ENCODE measurements at places on chromosomes 7 and 10.

GRCh38 chr7:140525743-140526142 lies 46.4 kb upstream of the MKRN1 start:
- DNase-seq, result peak; percentile 5

GRCh38 chr7:93890041-93890463 lies 501 bp downstream of the TFPI2 start:
- no peak for DNase-seq

GRCh38 chr10:7572391-7572790 lies 94.4 kb downstream of the ITIH5 start:
- DNase-seq, result no peak

- peak; percentile 86 for DNase-seq
Observed at GRCh38 chr7:584122-584465, 64.4 kb upstream of the PDGFA start.

DNA sequence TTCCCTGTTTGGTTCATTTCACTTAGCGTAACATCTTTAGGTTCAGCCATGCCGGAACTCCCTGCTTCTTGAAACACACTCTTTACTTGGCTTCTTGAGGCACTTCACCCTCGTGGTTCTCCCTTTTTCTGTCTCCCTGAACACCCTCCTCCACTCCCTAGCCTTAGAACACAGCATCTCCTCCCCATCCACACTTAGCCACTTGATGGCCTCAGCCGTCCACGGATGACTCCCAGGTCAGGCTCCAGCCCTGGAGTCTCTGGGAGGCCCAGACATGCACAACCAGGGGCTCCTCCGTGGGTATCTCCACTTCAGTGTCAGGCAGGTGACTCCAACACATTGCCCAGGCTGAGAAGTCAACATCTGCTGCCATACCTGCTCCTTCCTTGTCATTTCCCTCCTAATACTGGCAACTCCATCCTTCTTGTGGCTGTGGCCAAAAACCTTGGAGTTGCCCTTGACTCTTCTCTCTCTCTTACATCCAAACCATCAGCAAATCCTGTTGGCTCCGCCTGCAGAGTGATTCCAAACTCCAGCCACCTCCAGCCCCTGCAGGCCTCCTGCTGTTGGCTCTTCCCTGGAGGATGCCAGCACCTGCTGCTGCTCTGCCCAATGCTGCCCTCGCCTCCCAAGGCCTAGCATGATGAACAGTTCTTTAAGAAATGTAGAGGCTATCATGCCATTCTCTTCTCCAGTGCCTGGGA lies 8.4 kb upstream of the INMT start:
- no peak for DNase-seq

- DNase-seq, result no peak
Observed at GRCh38 chr7:129184981-129185670, 3.3 kb upstream of the SMO start.

- no peak for DNase-seq
Observed at GRCh38 chr10:86402283-86402941, 35.8 kb upstream of the GRID1 start.

DNA sequence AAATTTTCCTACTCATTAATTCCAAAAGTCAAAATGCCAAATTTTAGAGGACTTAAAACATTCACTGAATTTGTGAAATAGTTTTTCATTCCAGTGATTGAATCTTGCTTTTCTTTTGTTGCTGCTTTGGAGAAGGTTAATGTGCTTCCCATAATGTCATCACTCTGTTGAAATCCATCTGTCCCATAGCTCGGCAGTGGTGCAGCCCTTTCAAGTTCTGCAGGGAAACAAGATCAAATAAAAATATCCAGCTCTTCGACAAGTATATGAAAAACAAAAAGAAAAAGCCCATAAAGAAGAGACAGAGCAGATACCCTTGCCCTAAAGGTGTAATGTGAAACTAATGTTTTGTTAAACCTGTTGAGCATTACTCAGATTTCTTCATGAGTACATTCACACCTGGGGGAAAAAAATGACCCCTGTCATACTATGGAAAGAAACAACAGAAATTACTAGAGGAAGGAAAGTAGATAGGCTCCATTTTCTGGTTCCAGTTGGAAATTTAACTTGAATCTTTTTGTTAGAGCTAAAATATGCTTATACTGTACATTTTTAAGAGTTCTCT lies 35.1 kb downstream of the AGR3 start:
- DNase-seq, result no peak

- no peak for DNase-seq
Observed at GRCh38 chr7:120873401-120873800, 15.5 kb upstream of the TSPAN12 start.

DNA sequence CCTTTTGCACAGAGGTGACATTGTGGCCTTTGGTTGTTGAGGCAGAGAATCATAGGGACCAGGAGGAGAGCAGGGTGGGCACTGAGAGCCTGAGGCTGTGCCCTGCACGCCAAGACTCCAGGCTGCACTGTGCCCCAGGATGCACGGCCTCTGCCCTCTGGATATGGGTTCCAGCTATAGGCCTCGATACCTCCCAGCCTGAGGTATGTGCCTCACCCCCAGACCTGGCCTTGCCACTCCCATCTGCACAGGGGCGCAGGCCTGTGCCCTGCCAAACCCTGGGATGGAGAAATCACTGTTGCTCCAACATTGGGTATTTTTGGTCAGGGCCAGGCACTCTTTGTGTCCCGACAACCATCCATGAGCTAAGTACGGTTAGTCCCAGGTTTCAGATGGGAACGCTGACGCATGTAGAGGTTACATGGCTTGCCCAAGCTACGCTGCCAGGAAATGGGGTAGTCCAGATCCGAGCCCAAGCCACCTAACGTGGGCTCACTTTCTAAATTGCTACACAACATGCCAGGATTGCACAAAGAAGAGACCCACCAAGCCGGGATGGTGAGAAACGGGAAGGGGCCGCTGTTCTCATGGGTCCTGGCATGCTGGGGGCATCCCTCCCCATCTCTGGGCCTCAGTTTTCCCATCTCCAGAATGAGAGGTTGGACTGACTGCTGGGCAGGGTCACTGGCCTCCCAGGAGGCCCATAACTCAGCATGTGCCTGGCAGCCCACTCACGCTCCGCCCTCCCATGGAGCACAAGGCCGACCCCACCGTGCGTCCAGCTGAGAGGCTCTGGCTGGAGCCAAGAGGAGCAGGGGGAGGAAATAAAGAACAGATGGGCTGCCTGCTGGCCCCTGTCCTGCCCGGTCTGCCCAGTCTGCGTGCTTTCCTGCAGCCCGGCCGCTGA lies 44.2 kb downstream of the ZCCHC24 start:
- no peak for DNase-seq

DNA sequence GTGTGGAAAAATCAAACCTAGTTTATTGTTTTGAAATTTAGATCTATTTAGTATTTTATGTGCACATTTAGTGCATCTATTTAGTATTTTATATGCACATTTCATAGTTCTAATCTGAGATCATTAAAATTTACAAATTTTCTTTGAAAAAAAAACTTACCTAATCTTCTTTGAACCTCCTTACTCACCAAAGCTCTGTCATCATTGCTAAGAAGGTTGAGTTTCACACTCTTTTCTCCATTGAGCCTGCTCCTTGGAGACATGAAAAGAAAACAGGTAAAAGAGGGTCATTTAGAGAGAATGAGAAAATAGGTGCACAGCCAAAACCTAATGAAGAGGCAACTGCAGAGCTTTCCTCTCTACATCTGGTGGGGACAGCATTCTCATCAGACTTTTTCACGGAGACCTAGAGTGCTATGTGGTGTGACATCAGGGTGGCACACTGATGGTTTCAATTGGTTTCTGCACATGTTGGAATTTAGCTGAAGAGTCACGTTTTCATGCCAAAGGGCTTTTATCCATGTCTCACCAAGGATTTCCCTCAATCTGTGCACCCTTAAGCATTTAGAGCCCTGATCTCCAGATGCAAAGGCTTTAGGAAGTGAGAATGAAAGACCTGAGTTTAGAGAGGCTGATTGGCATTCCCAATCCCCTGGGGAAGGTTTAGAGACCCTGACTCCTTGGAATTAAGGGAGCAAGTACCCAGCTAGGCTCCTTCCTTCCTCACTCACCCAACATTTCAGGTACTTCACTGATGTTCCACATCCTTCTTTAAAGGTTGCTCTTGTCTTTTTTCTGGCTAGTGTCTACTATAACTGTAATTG lies 89.2 kb upstream of the CAPZA2 start:
- DNase-seq, result no peak

- no peak for DNase-seq
Observed at GRCh38 chr7:116591202-116592040, 66.6 kb downstream of the CAV1 start.

GRCh38 chr10:103102195-103102594 lies 90.9 kb downstream of the NT5C2 start:
- DNase-seq, result no peak

GRCh38 chr10:86387178-86387794 lies 20.7 kb upstream of the GRID1 start:
- DNase-seq, result no peak

DNA sequence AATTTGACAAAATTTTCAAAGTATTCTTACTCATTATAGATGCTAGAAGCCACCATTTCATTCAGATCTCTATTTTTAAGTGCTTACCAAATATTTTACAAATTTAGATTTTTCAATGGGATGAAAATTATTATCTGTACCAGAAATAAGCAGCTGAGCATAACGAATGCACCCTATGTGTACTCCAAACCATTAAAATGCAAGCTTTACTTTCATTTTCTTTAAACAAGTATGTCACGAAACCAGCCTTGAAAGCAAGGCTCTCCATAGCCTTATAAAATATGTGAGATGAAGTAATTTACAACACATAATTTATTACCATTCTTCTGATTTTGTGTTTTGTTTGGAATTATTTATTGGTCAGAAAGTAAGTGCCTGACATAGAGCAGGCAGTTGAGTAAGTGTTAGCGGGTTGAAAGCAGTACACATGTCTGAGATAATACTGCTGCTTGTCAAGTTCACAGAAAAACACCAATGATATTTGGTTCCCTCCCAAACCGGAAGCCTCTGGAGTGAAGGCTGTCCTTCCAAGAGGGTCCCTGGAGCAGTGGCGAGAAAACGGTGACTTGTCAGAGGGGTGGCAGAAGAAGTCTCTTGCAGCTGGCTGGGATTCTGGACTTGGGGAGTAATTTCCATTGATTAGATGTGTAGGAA lies 322.7 kb upstream of the PFKP start:
- DNase-seq, result no peak

- no peak for DNase-seq
Observed at GRCh38 chr7:47188653-47189315, 393.1 kb downstream of the TNS3 start.

- DNase-seq, result no peak
Observed at GRCh38 chr7:82067628-82068264, 297.9 kb upstream of the HGF start.

- peak; percentile 7 for DNase-seq
Observed at GRCh38 chr10:95792874-95793285, 36.9 kb downstream of the ENTPD1 start.

DNA sequence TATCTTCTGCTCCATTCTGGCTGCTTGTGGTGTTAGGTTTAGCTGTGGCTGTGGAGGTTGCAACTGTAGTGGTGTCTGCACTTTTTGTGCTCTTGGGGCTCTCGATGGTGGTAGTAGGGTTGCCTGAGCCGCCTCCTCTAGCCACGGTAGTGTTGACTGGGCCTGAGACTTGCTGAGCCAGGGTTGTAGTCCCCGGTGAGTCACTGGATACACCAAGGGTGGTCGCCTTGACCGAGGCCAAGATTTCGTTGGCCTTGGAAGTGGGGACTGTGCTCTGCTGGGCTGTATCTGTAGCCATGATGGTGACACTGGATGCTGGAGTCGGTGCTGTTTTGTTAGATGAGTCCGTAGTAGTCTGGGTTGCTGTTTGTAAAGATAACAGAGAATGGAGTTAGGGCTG lies 45.4 kb downstream of the PODXL start:
- DNase-seq, result no peak

- no peak for DNase-seq
Observed at GRCh38 chr10:115985786-115986185, 287.2 kb downstream of the GFRA1 start.

- no peak for DNase-seq
Observed at GRCh38 chr7:157027568-157028198, 17.2 kb upstream of the MNX1 start.

DNA sequence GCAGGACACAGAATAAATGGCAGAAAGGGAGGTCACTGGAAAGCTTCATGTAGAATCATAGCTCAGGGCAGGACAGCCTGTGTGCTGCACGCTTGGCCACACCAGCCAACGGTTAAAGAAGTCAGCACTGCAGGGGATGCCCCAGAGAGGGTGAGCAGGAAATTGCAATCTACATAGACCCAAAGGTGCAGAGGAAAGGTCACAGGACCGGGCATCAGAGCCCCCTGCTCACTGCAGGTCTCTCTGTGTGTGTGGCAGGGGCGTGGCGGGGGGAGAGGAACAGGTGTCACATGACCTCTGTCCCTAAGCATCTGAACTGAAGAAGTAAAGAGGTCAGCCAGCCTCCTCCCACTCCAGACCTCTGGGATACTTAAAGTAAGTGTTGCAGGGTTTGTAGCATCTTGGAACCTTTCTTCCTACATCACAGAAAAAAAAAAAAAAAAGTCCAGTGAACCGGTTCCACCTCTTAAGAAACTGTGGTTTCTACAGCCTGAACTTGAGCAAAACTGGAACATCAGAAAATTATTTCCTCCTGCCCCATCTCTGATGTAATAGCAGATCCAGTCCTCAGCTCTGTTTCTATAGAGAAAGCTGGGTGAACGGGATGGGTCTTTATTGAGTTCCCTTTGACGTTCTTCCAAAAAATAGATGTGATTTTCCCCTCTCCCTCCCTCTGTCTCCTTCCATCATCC lies 64.3 kb downstream of the RGS10 start:
- peak; percentile 34 for DNase-seq

- no peak for DNase-seq
Observed at GRCh38 chr10:75245354-75246250, 9.8 kb upstream of the COMTD1 start.

DNA sequence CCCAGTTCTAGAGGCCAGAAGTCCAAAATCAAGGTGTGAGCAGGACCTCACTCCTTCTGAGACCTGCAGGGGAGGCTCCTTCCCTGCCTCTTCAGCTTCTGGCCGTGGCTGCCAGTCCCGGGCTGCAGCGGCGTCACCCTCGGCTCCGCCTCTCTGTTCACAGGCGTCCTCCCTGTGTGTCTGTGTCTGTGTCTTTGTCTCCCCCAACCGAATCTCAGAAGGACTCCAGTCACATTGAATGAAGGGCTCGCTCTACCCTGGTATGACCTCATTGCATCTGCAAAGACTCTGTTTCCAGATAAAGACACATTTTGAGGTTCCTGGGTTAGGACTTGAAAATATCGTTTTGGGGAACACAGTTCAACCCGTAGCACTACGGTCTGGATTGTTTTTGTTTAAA lies 33.1 kb upstream of the GALNT11 start:
- peak; percentile 53 for DNase-seq

DNA sequence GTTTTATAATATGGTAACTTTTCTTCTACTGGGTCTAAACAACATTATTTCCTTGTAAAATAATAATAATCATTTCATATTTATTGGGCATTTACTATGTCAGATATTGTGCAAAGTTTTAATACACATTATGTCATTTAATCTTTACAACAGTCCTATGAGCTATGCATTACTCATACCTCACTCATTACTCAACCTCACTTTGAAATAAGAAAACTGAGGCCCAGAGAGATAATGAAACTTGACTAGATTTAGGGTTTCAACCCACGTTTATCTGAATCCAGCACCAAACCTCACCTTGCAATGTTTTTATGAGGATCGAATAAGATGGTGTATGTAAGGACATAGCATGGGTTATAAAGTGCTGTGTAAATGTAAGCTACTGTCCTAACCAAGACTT lies 153.2 kb upstream of the SLC13A1 start:
- DNase-seq, result no peak

GRCh38 chr10:27088119-27089044 lies 11.9 kb downstream of the ANKRD26 start:
- DNase-seq, result no peak

Measured in CD4-positive, alpha-beta T cell treated with Interferon gamma for 1 hour (primary cell).